CD4-positive, alpha-beta T cell treated with Interleukin-21 for 1 hour (primary cell): ENCODE measurements at places on chromosomes 1 and 21.

DNA sequence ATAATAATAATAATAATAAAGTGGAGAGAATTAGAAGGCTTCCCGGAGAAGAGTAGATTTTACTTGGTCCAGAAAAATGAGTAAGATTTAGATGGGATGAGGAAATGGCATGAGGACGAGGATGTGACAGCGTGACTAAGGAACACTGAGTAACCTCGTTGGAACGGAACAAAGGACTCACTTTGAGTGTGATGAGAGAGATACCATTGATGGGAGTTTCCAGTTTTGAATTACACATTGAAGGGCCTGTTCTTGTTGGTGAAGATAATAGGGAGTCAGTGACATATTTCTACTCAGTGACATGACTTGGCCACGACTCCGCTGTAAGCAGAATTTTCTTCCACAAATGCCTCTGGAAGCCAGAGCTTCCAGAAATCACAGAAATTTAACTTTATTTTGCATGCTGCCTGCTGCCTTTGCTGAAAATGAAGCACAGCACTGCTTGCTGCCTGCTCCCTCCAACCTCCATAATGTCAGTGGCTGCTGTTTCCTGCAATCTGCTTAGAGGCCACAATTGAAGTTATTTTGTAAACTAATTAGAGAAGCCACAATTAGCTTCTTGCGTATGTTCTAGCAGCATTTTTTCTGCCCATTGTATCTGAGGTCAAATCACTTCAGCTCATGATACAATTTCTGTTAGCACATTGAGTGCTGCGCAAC, 33.7 kb upstream of the FBXO28 start:
- no peak for DNase-seq

- DNase-seq, result no peak
Measured at GRCh38 chr1:119879510-119880434, 16.5 kb downstream of the ADAM30 start.

- no peak for DNase-seq
Measured at GRCh38 chr1:196214866-196215265, 393.4 kb downstream of the KCNT2 start.

- no peak for DNase-seq
Measured at GRCh38 chr1:23224739-23225648, 7.7 kb upstream of the HTR1D start.

DNA sequence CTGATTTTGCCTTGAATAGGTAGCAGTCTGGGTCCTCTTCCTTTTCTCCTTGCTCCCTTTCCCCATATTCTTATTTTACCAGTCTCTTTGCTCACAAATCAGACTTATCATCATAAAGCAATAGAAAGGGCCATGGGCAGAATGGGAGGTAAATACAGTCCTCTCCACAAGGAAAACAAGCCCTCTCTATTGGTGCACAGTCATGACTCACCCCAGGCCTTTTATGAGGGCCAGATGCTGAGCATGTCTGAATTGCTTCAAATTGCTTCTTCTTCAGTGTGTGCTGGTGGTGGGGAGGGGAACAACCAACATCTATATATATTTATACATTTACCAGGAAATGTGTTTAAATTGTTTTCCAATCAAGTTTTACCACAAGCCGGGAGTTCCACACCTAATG, 75.2 kb downstream of the GFI1 start:
- no peak for DNase-seq

DNA sequence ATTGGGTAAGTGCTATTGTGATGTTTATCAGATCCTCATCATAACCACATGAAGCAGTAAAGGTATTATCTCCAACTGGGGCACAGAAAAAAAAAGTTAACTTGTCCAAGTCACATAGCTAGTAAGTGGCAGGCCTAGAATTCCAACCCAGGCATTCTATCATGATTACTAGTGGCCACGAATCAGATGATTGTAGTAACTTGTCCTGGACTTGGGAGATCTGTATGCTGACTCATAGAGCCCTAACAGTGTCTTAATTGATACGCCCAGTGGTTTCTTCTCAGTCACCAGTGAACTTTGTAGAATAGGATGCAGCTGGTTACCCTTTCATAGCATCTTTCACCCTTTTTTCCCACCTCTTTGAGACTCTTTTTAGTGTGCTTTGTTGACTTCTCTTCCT, 91.1 kb upstream of the UBE2U start:
- DNase-seq, result no peak

DNA sequence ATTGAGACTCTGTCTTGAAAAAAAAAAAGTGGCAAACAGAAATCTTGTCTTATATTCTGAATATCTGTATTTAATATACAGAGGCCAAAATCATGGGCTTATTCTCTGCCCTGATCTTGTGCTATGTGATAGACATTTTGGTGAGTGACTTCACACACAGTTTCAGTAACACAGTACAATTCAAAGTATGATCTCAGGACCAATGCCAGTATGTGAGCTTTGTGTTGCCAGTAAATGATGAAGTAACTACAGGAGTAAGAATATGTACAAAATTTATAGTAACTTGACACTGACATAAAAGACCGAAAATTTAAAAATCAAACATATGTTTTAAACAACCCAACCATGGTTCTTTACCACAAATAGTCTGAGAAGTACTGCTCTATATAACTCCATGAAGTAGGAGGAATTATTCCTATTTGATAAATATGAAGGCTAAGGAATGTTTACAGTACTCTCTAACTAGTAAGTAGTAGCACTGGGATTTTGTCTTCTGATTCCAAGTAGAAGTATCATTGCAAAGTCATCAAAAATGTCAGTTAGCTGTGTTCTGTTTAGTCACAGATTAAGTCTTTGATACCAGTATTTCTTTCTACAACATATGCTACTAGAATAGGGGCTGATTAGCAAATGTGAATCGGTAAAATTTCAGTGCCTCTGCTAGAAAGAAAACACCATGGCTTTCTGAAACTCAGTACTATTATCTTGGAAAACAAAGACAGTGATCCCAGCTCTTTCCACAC, 25.3 kb downstream of the DPH5 start:
- DNase-seq, result no peak

- no peak for DNase-seq
Measured at GRCh38 chr1:112529301-112529700, 20.5 kb downstream of the WNT2B start.

- DNase-seq, result no peak
Measured at GRCh38 chr1:200296091-200296661, 113.7 kb downstream of the ZNF281 start.

DNA sequence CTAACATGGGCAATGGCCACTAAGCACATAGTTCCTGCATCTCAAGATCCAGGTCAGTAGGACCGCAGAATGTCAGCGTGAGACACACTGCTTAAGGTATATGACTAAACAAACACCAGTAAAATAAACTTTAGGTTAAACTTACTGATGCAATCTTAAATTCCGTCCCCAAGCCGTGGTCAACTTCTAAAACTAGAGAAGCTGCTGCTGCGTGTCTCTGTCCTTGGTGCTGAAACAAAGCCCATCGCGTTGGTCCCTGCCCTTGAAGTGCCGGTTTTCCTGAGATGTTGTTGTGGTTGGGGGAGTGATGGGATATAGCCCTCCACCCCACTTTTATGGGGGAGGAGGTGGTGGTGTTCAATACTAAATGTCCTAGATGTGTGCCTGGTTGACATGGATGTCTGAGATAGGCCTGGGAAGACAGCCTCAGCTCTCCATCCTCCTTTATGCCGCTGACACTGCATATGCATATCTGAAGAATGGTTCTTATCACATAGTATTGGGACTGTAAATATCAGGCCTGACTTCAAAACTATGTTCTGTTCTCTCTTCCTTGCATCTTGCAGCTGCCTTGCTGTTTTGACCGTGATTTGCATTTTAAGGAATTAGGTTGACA, 72.0 kb upstream of the KCNA3 start:
- peak; percentile 52 for DNase-seq
